ENCODE measurements at places on chromosomes 4 and X.
A peak's percentile ranks its signal among the peaks of the same experiment; 100 is the strongest.

DNA sequence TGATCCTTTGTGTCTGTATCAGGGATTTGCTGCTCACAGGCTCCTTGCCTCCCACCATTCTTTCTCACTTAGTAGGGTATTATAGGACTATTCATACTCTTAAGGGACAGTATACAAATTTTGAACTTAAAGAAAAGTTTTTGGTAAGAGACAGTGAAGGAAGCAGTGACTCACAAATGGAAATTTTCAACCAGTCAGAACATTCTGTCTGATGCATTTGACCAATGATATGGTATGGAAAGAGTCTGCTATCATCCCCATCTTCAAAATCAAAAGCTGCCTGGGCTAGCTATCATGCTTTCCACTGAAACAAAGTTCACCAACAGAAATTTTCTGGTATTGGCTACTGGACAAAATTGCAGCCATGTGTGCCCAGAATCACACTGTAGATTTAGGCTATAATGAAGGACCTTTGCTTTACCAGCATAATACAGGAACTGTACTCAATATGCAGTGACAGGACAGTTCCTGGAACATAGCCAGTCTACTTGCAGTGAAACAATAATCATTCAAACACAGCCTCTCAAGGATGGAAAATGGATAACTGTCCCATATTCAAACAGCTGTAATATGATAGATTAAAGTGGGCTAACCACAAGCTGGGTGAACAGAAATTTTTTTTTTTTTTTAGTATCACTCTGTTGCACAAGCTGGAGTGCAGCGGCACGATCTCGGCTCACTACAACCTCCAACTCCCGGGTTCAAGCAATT, 109.0 kb upstream of the ACSL4 start:
- DNase-seq, result peak; percentile 30

DNA sequence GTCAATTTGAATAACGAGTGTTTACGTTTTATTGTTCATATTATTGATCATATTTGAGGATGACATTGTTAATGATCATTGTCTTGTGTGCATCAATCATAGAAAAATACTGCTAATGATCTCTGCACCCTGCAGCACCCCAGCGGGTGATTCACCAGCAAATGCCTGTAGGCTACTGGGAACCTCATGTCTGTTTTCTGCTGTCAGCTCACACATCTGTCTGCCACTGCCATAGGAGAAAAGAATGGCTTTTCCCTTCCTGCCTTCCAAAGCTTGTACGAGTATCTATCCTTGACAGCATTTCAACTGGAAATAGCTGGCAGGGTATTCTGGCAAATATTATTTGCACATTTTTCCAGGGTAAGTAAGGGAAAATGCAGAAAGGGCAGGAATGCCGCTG, 272.1 kb upstream of the TRAM1L1 start:
- no peak for DNase-seq

DNA sequence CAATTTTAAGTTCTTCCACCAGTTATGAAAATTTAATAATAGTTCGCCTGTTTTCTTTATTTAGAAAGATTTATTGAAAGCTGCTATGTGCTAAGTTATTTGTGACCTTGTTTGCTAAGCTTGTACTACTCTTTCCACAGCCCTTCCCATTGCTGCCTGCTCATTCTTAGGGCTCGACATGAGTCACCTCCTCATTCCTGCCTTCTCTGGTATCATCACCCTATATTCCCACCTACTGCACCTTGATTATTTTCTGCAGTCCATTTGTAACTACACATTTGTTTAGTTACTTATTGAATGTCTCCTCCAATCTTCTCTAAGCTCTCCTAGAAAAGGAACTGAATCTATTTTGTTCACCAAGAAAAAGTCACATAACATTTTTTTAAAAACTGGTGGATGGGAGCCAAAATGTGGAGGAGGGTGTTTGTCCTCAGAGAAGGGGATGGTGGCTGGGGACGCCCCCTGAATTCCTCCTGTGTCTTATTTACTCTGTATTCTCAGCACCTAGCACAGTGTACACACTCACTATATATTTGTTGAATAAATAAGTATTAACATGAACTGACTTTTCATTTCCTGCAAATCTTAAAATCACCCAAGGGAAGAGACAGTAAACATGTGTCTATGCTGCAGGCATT, 3.7 kb upstream of the RAB9A start:
- peak; percentile 12 for DNase-seq

GRCh38 chrX:94545722-94546121, 871.7 kb downstream of the FAM133A start:
- no peak for DNase-seq

DNA sequence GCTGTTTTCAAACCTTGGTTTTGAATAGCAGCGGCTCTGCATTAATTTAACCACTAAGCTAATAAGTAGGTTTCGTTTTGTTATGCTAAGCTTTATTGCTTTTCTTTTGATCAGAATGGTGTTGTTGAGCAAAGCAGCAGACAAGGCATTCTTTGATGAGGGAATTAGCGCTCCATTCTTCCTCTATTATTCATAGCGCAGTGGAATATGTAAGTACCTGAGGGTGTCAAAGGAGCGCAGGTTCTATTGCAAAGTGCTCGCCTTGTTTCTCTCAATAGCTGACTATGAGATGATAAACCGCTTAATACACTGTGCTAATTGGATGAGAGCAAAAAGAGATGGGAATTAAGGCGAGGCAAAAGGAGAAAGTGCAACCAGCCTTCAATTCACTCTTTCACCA, 16.3 kb downstream of the ARX start:
- no peak for DNase-seq

GRCh38 chrX:149487292-149487691, 17.8 kb downstream of the IDS start:
- DNase-seq, result no peak

- no peak for DNase-seq
Observed at GRCh38 chr4:187656959-187657358, 338.6 kb upstream of the ZFP42 start.

- no peak for DNase-seq
Observed at GRCh38 chrX:43655151-43656004, 721 bp upstream of the MAOA start.

GRCh38 chr4:2363056-2363721, 55.3 kb downstream of the ZFYVE28 start:
- peak; percentile 26 for DNase-seq

- no peak for DNase-seq
Observed at GRCh38 chr4:73223258-73223650, 35.3 kb downstream of the ANKRD17 start.

DNA sequence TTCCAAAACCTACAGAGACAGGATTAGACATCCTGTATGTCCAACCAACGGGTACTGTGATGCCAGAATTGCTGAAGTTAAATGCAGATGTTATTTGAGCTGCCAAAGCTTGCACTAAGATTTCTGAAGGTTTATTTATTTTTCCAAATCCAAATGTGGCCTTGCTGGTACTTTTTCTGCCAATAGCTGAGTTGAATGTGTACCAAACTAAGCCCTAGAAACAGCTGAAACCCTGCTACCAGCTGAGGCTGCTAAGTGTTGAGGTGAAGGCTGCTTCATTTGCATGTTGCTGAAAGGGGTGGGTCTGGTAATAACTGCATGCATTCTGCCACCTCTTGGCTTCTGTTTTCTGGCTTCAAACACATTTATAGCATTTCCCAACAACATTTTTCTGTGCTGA, 366.5 kb downstream of the FAT4 start:
- DNase-seq, result no peak

DNA sequence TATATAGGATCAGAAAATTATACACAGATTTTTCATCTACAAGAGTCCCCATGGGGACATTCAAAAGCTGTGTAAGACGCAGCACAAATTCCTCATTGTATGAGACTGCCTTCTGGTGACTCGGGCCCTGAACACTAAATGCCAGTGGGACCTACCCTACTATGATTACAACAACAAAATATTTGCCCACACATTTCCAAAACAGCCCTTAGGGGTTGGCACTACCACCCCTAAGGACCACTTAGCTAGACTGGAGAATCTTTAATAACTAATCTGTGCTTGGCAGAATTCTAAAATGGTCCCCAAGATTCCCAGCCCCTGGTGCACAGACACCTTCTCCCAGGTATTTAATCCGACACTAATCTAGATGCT, 29.1 kb downstream of the UCHL1 start:
- no peak for DNase-seq

- DNase-seq, result peak; percentile 16
Observed at GRCh38 chrX:136209016-136209738, 42.0 kb downstream of the MAP7D3 start.

DNA sequence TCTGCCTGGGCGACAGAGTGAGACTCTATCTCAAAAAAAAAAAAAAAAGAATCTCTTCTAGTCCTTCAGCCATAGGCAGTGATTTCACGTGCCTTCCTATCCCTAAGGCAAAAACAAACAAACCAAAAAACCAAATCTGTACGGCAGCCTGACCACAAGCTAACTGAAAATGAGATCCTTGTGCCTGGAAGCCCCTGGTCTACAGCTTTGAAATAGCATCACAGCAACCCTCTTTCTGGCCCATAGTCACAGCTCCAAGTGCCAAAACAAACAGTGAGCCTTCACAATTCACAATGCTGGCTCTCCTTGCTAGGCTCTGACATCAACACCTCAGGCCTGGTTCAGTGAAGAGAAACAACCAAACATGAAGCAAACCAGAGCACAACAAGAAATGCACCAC, 46.1 kb downstream of the TMEM150C start:
- DNase-seq, result no peak

- peak; percentile 87 for DNase-seq
Observed at GRCh38 chr4:106365613-106366012, 3.0 kb downstream of the GIMD1 start.

- DNase-seq, result no peak
Observed at GRCh38 chr4:110900213-110900769, 277.4 kb upstream of the PITX2 start.

DNA sequence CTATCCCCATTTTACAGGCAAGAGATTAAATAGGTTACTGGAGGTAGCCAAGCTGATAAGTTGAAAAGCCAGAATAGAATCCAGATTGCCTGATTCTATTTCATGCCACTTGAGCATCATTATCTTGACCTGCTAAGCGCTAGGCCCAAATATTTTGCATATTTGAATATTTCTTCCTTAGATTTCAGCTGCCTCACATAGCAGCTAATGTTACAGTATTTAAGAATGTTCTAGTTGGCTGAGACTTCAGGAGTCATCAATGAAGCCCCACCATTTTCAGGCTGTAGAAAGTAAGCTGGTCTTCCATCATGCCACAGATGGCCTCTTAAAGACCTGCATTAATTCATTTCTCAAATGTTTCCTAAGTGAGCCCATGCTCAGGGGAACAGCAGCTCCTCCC, 121.4 kb downstream of the SHROOM3 start:
- no peak for DNase-seq

DNA sequence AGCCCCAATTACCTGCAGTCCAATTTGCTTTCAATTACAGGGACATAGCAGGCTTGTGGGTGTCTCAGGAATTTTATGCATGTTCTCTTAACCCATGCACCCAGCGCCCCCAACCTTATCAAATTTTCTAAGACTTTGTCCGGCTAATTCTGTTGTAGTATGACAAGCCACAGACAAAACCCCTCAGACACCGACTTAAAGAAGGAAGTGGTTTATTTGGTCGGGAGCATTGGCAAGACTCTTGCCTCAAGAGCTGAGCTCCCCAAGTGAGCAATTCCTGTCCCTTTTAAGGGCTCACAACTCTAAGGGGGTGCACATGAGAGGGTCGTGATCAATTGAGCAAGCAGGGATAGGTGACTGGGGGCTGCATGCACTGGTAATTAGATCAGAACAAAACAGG, 28.7 kb upstream of the IL9R start:
- DNase-seq, result peak; percentile 66

DNA sequence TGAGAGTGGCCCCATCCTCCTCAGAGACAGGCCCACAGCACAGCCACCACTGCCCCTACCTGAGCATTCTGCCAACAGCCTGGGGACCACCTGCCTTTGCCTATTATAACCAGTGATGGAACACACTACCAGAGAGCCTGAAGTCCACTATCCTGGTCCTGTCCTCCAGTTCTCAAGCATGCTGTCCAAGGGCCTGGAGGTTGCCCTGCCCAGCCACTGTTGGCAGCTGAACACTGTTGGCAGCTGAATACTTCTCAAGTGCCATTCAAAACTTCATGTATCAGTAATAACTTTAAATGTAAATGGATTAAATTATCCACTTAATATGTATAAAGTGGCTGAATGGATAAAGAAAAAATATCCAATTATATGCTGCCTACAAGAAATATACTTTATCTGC, 194.3 kb upstream of the JADE1 start:
- no peak for DNase-seq

DNA sequence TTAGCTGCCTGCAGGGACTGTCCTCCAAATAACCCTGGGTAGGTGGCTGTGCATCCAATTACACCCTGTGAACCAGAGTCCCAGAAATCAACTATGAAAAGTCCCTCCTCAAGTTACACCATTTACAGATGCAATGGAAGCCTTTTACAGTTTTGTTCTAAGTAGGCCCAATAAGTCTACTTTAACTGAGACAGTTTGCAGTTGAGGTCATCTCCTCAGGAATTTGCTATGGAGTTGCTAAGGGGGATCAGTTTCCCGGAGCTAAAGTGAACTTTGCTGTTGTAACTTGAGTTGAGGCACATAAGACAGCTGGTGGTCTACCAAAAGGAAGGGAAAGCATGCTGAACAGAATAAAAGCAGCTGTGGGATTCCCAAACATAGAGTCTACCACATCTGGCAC, 121.6 kb upstream of the STK26 start:
- DNase-seq, result no peak

DNA sequence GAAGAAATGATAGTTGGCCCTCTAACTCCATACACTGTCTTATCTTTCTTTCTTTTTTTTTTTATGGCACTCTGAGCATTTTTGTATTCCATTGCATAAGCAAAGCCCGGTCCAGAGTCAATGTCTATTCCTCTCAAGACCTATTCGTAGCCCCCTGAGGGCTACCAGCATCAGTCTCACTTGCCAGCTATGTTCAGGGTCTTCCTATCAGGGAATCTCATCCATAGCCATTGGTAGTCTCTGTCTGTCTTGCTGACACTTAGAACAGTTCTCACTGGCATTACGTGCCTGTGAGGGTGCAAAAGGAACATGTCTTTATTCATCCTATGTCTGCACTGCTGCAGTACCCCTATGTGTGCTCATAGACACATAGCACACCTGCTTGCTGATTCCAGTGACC, 51.0 kb downstream of the BMP2K start:
- DNase-seq, result no peak

DNA sequence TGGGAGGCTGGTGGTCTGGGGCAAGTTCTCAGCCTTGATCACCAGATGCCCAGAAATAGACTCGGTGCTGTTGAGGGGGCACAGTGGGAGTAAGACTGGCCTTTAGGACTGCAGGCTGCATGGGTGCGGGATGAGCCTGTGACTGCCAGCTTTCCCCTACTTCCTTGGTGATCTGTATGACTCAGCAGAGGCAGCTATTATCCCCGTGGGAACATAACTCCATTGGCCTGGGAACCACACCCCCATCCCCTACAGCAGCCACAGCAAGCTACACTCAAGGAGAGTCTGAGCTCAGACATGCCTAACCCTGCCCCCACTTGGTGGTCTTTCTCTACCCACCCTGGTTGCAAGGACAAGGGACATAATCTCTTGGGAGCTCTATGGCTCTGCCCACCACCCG, 20.6 kb downstream of the CLIC2 start:
- DNase-seq, result no peak

Data from MV-4-11 (cell line).